ENCODE measurements at places on chromosomes 2 and 18. TPM values are rescaled to one million over a fixed set of nuclear protein-coding genes. Genes with fewer than 3 reads are reported as not detected.
A peak's percentile ranks its signal among the peaks of the same experiment; 100 is the strongest.

DNA sequence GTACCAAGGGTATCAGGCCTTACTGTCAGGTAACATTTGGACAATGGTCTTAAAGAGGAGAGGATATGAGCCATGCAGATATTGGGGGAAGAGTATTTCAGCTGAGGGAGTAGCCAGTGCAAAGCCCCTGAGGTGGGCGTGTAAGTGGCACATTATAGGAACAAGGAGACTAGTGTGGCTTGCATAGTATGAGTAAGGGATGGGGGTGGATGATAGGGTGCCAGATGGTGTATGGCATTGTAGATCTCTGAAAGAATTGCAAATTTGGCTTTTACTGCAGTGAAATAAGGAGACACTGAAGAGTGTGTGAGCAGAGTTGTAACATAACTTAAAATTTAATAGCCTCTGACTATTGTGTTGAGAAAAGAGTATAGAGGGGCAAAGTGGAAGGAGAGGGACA, 244.0 kb downstream of the PDE11A start:
- DNase-seq: no peak

DNA sequence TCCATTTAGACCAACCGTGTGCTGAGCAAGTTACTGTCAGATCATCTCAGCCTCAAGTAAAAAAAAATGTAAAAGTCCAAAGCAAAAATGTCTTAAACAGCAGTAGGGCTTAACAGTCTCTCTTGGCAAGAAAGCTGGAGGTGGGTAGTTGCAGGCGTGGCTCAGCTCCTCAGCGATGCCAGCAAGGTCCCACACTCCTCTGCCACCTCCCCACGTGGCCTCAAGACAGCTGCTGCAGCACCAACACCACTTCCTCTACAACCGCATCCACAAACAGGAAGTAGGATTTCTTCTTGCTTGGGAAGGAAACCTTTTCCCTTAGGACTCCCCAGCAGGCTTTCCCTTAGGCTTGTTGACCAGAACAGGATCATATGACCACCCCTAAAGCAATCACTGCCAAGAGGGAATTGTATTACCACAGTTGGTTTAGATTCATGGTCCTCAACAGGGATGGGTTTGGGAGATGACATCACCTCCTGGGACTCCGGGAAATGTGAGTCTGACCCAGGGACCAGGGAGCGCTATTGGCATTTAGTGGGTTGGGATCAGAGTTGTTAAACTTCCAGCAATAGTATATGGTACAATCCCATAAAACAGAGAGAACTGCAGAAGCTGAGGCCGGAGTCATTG, 97.1 kb downstream of the MAPK4 start:
- DNase-seq: no peak

GRCh38 chr2:150647943-150648342, 160.5 kb upstream of the RND3 start:
- DNase-seq: no peak

DNA sequence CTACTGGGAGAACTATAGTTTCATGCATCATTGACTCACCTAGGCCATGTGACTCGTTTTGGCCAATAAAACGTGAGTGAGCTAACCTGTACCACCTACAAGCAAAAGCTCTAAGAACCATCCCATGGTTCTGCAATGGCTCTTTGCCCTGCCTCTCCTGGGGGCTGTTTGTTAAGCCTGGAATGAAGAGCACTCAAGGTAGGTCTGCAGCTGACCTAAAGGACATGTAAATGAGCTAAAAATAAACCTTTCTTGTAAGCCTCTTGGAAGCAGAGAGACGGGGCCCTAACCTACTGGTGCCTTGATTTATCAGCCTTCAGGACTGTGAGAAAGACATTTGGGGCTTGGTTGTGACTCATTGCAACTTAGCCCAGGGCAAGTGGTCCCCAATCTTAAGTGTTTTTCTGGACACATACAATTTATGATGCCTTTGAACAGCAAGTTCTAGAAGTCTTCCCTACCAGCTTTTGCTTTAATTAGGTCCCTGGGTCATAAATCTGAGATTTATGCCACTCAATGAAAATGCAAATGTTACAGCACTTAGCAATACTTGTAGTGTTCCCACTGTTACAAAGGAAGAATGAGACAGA, 107.4 kb downstream of the OSBPL6 start:
- DNase-seq: no peak

DNA sequence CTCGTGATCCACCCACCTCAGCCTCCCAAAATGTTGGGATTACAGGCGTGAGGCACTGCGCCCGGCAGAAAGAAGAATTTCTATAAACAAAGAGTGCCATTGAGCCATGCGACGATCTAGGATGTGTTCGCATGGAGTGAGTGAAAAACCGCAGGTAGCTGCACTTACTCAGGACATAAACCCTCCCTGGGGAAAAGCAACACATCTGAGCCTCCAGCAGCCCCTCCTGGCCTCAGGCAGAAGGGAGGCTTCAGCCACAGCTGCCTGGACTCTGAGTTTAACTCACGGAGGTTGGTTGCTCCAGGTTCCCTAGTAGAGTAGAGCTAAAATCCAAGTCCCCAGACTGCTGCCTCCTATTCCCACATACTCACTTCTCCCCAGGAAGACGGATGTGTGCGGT, 11.3 kb upstream of the STK25 start:
- DNase-seq: no peak

GRCh38 chr18:38033282-38033681, 467.7 kb upstream of the CELF4 start:
- no peak for DNase-seq

DNA sequence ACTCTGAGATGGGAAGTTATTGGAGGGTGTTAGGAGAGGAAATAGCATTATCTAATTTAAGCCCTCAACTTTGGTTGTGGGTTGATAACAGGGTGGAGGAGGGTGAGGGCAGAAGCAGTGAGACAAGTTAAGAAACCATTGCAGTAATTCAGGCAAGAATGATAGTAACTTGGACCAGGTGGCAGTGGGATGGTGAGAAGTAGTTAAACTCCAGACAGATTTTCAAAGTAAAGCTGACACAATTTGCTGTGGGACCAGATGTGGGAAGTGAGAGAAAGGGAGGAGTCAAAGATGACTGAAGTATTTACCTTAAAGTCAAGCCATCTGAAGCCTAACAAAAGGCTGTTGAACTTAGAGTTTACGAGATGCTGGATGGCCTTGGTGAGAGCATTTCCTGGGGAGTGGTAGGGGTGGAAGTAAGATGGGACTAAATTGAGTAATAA, 163.2 kb upstream of the KLF7 start:
- DNase-seq: no peak

- DNase-seq: no peak
Measured at GRCh38 chr2:106944215-106944614, 58.2 kb upstream of the ST6GAL2 start.

DNA sequence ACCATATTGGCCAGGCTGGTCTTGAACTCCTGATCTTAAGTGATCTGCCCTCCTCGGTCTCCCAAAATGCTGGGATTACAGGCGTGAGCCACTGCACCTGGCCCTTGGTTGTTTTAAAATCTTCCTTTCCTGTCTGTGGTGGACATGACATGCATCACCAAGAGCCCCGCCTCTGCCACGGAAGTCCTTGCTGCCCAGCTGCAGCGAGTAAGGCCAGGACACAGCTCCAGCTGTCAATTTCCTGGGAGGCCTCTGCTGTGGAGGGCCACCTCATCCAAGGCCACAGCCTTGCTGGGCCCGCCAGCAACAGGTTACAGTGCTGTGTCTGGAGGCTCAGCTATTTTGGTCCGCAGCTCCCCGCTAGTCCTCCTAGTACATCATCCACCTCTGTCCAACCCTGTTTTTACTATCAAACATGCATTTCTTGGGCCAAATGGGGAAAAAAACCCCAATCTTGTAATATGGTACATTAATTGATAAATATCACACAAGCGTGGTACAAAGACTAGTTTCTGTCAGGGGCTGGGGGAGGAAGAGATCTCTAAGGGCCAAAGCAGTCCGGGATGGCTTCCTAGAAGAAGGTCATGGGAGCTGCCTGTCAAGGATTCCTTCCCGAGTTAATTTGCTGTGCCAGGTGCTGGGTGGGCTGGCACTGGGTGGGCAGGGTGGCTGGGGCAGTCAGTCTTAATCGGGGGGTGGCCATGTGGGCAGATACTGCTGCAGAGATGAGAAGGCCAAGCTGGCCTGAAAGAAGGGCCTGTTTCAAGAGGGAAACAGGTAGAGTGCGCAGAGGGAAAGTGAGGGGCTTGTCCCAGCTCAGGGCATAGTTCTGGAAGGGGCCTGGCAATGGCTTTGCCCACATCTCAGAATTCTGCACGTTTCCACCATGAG, 100.5 kb downstream of the INHBB start:
- no peak for DNase-seq

DNA sequence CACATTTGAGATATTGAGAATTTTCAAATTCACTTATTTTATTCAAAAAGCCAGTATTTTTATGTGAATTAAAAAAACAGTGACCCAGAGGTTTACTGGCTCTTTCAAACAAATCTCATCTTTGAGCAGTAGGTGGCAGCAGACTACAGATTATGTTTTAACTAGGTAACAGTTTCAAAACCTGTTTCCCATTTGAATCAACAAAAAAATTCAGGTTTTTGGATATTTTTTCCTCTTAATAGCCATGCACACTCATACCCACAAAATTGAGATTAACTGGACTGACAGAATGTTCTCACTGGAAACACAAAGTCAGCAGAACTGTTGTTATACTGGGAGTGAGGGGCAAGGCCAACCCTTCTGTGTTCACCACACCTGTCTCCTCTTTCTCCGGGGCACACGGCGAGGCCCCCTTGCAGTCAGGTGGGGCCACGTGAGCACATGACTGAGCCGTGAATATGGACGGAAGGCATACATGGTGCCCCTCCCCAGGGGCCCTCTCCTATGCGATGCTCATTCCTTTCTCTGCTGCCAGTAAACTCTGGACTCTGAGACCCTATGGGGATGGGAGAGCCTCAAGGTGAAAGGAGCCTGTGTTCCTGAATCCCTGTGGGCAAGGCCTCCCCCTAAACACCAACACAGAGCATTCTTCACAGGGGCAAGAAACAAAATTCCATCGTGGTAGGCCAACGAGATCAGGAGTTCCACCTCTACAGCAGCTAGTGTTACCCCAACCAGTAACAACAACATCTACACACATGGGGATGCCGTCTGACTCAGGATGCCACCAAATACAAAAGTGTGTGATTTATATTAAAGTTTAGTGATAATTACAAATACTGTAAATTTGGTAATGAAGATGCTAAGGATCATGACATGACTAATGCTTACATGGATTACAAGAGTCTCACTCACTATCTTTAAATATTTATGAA, 80.4 kb downstream of the LPIN2 start:
- DNase-seq: peak; percentile 81

GRCh38 chr18:7809978-7810377, 242.9 kb downstream of the PTPRM start:
- DNase-seq: no peak

GRCh38 chr2:201891676-201892075, 85.3 kb downstream of the CDK15 start:
- DNase-seq: no peak

DNA sequence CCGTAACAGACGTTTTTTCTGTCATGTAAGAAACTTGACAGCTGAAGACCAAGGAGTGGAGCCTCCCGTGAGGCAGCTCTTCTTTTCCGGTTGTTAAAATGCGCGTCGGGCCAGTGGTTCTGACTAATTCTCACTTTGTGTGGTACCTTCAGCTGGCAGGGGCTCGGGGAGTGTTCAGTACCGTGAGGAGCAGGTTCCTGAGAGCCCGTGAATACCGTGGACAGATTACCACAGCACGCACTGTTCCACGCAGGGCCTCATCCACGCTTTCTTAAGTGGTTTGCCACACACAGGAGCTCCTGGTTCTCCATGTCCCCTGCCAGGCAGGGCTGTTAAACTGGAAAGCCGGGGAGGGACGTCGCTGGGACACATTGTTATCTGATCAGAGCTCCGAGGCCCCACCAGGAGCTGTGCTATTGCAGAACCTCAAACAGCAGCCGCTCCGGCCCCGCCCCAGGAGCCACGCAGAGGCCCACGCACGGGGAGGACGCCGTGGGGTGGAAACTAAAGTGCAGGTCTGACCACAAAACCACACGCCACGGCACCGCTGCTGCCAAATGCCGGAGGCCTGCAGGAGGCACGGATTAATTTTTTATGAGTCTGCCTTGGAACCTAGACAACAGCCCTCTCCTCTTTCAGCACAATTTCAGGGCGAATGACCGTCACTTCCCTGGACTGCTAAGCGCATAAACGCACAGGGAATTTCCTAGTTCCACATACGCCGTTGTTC, 43.3 kb downstream of the NFATC1 start:
- peak; percentile 56 for DNase-seq

DNA sequence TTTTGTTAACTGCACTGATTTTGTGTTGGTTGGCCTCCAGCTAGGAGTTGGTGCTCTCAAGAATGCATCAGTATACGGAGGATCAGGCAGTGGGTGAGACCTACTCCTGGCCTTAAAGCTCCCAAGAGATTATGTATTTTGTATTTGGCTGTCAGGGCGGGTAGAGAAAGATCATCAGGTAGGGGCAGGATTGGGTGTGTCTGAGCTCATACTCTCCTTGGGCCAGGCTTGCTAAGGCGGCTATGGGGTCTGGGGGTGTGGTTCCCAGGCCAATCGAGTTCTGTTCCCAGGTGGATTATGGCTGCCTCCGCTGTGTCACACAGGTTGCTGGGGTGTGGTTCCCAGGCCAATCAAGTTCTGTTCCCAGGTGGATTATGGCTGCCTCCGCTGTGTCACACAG, 28.9 kb upstream of the IL1RN start:
- DNase-seq: no peak

DNA sequence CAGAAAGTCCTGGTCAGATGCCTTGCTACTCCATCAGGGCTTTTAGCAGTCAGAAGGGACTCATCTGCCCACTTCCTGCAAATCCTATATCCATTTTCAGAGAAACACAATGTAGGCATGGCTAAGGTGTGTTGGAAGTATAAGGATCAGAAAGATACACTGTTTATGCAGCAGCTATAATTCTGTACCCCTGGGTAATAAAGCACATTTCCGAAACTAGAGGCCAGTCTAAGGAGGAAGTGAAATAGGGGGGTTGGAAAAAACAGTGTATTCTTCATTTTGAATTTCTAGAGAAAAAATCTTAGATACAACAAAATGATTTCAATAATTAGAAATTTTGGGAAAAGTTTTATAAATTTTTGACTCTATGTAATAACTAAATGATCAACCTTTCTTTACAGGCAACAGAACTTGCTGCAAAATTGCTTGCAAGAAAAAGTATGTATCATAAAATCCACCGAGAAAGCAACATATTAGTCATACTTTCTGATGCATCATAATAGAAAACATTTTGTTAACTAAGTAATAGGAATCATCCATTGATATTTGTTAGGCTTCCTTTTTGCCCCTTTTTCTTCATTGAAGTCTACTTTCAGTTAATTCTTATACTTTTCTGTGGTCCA, 47.4 kb downstream of the FSIP2 start:
- no peak for DNase-seq

GRCh38 chr2:232873292-232873908, 3.3 kb downstream of the SNORC start:
- no peak for DNase-seq

HOXD4 gene
- total RNA-seq: 0.70 TPM

ITGB6 gene
- total RNA-seq: 41.1 TPM

GALNT13 gene
- total RNA-seq: 21.0 TPM

ICOS gene
- 0.10 TPM for total RNA-seq

SP100 gene
- 42.2 TPM for total RNA-seq

B3GNT7 gene
- total RNA-seq: 6.2 TPM

SERPINB11 gene
- total RNA-seq: not detected

ALPI gene
- 3.9 TPM for total RNA-seq

HOXD1 gene
- not detected for total RNA-seq
